ENCODE measurements at places on chromosomes 12 and 14. TPM values are rescaled to one million over a fixed set of nuclear protein-coding genes. Genes with fewer than 3 reads are reported as not detected.

The HVCN1 gene
- 17.0 TPM for polyA plus RNA-seq

The HSP90AA1 gene
- 766 TPM for polyA plus RNA-seq

The GPR84 gene
- 0.16 TPM for polyA plus RNA-seq

The PTPRR gene
- polyA plus RNA-seq = 0.24 TPM

The KERA gene
- 1.4 TPM for polyA plus RNA-seq

The OR6C68 gene
- polyA plus RNA-seq = not detected

The CDC42BPB gene
- 78.2 TPM for polyA plus RNA-seq

The RGS6 gene
- polyA plus RNA-seq = 3.1 TPM

The GPR65 gene
- 0.63 TPM for polyA plus RNA-seq

The PZP gene
- 1.3 TPM for polyA plus RNA-seq

The OGFOD2 gene
- polyA plus RNA-seq = 16.8 TPM

The NELL2 gene
- polyA plus RNA-seq = 25.3 TPM

The TAS2R10 gene
- 2.4 TPM for polyA plus RNA-seq

The ETFBKMT gene
- 4.2 TPM for polyA plus RNA-seq

The LRRC43 gene
- 2.6 TPM for polyA plus RNA-seq

The MANSC4 gene
- polyA plus RNA-seq = 0.36 TPM

The TDRD9 gene
- polyA plus RNA-seq = 2.3 TPM

The TMCC3 gene
- polyA plus RNA-seq = 5.6 TPM

The SLC25A47 gene
- not detected for polyA plus RNA-seq

The CCDC197 gene
- polyA plus RNA-seq = not detected

The INHBE gene
- 1.2 TPM for polyA plus RNA-seq

The GALNT9 gene
- 1.9 TPM for polyA plus RNA-seq

The KIF26A gene
- polyA plus RNA-seq = 12.2 TPM

The ANO4 gene
- 5.8 TPM for polyA plus RNA-seq

The SYCP3 gene
- polyA plus RNA-seq = 1.4 TPM

The EIF2S3B gene
- 1.7 TPM for polyA plus RNA-seq

The KCNH5 gene
- 0.06 TPM for polyA plus RNA-seq

The SLC35F4 gene
- polyA plus RNA-seq = 0.18 TPM

The KITLG gene
- 24.8 TPM for polyA plus RNA-seq

The PRB3 gene
- polyA plus RNA-seq = not detected

The GRIP1 gene
- 8.2 TPM for polyA plus RNA-seq

The MYBPC1 gene
- polyA plus RNA-seq = not detected

The KRT71 gene
- polyA plus RNA-seq = not detected

The PAPOLA gene
- polyA plus RNA-seq = 244 TPM

The JPH4 gene
- polyA plus RNA-seq = 0.99 TPM

The C1QL4 gene
- polyA plus RNA-seq = not detected

The PAH gene
- polyA plus RNA-seq = 0.31 TPM

The USP15 gene
- polyA plus RNA-seq = 51.7 TPM

Measured in right lung (tissue), 10 donors.